A549 treated with Hydrocortisone at 1 μM for 4 hours (cell line): ENCODE measurements at places on chromosomes 16 and 17. TPM values are rescaled to one million over a fixed set of nuclear protein-coding genes. Genes with fewer than 3 reads are reported as not detected.

The YBX2 gene
- 0.43 to 0.55 TPM (median 0.44 TPM) in 5 replicates for total RNA-seq

The NOS2 gene
- 0.14 to 0.24 TPM (median 0.18 TPM) in 5 replicates for total RNA-seq

The CHST5 gene
- total RNA-seq: 0.16 to 0.35 TPM (median 0.29 TPM) in 3 of 5 replicates, not detected in the others

The HOXB9 gene
- total RNA-seq: 6.6 to 7.3 TPM (median 6.9 TPM) in 5 replicates

The SOX15 gene
- 0.16 to 0.36 TPM (median 0.25 TPM) in 5 replicates for total RNA-seq

The C17orf50 gene
- total RNA-seq: 0.23 to 0.44 TPM (median 0.41 TPM) in 4 of 5 replicates, not detected in the other

The SPAG5 gene
- 67.0 to 80.7 TPM (median 73.4 TPM) in 5 replicates for total RNA-seq

The CES4A gene
- 3.4 to 4.1 TPM (median 3.7 TPM) in 5 replicates for total RNA-seq

The AATK gene
- 0.29 to 0.64 TPM (median 0.50 TPM) in 5 replicates for total RNA-seq
